ENCODE measurements at places on chromosomes 3 and 15. TPM values are rescaled to one million over a fixed set of nuclear protein-coding genes. Genes with fewer than 3 reads are reported as not detected.

- DNase-seq: no peak
These were observed 1.2 kb downstream of the HAUS2 start for GRCh38 chr15:42549741-42550392.

DNA sequence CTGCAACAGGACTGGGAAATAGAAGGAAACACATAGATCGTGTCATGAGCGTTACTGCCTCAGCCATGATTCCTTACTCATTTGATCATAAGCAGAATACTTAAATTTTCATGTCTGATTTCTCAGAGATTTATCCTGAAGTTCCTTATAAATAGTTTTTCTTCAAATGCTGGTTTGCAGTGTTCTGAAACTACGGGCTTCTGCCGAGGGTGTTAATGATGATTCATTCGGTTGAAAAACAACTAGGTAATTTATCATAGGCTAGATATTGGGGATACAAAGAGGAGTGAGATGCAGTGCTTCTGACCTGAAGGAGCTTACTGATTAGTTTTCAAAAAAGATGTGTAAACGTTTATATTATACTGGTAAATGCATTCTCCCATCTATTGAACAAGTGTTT is 428.9 kb downstream of the NLGN1 start:
- no peak for DNase-seq

DNA sequence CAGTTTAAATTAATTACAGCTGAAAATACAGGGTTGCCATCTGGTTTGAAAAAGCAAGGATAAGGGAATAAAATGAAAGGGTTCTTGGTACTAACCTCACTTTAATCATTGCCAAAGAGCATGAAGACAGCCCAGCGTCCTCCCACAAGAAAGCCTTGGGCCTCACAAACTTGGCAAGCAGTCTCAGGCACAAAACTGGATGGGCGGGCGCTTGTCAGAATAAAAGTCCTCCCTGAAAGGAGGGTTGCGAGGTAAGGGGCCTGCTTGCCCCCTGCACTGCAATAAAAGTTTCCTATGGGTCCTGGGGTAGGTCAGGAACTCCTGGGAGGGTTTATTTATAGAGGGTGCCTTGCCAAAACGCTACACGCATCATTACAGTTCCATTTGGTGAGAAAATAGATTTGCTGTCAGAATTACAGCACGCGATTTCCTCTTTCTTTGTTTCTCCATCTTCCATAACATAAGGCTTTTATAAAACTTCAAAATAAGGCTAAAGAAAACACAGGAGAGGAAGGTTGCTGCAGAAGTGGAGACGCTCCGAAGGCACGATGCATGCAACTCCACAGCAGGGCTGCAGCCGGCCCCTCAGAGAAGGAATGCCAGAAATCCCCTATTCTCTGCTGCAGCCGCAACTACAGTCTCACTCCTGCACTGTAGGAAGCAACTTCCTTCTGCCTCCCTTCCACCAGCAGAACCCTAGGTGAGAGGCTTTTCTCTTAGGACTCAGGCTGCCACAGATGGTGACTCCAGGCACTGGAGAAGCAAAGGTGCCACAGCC is 61.3 kb downstream of the VGLL4 start:
- DNase-seq: no peak

GRCh38 chr15:63601704-63602185 is 4.6 kb downstream of the FBXL22 start:
- DNase-seq: no peak

DNA sequence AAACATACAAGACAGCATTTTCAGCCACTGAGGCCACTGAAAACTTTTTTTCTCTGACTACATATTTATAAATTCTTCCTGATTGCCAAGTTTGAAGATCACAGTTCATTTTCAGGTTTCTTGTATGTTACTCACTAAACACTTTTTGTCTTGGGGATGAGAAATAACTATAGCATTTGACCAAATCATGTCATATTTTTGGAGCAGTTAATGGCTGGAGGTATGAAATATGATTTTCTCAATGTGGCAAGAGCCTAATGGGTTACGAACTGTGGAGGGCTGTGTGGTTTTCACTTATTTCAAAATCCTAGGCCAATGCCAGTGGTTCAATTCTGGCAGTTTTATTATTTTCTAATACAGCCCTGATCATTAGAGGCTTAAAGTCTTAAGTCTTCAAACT is 64.4 kb downstream of the USP13 start:
- no peak for DNase-seq

- DNase-seq: no peak
These were observed 42.0 kb upstream of the SKOR1 start for GRCh38 chr15:67783303-67783702.

DNA sequence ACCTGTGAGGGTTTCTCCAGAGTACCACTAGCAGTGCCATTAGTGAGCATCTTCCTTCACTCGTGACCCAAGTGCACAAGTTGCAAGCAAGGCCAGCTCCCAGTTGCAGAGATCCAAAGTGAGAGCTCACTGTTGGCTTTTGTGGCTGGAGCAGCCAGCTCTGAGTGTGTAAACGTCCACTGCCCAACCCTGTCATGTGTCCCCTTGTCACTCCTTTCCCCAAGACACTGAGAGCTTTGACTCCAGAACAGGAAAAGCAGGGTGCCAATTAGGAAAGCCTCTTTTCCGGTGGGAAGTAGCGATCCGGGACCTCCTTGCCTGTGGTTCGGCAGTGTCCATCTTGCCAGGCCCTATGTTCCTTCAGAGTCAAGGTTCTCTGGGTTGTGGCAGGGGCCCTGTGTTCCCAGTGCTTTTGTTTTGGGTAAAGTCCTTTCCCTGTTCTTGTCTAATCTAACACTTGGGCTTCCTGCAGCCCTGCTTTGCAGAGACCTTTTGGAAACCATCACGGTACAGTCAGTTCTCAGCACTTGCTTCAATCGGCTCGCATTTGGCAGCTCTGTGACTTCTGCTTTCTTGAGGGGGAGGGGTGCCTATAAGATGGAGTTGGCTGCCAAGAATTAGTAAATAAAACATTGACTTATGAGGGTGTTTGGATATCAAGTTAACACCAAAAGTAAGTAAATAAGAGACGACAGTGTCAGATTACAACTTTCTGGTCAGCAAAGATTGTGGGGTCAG is 90.5 kb downstream of the DNASE1L3 start:
- peak; percentile 34 for DNase-seq

GRCh38 chr15:85980946-85981345 is 98.7 kb upstream of the AGBL1 start:
- no peak for DNase-seq

GRCh38 chr3:13081603-13082360 is 8.6 kb upstream of the IQSEC1 start:
- DNase-seq: no peak

DNA sequence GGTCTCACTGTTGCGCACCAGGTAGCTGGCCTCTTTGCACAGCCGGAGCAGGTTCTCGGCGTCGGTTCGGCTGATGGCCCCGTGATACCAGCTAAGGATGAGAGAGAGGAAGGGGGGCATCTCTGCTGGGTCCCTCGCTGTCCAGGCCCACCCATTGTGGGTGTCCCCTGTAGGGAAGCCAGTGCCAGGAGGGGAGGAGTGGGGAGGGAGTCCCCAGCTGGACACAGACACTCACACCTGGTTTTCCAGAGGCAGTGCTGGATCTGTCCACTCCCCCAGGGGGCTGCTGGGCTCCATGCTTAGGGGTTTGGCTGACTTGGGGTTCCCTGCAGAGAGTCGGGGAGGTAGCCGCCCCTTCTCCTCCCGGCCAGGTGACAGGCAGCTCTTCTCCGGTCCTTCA is 15.9 kb downstream of the SHF start:
- DNase-seq: no peak

DNA sequence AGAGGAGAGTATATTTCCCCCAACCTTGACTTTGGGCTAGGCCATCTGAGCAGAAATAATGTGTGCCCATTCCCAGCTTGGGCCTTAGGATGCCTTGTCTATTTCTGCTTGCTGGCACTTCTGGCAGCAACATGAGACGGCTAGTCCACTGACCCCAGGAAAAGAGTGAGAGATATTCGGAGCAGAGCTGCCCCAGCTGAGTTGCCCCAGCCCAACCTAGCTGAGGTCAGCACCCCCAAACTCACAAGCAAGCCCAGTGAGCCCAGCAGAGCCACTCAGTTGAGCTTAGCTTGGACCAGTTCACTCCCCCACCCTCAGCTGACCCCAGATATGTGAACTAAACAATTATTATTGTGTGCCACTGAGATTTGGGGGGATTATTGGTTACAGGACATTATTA is 20.2 kb downstream of the ITGA11 start:
- no peak for DNase-seq

GRCh38 chr15:94353488-94353820 is 122.1 kb downstream of the MCTP2 start:
- no peak for DNase-seq

DNA sequence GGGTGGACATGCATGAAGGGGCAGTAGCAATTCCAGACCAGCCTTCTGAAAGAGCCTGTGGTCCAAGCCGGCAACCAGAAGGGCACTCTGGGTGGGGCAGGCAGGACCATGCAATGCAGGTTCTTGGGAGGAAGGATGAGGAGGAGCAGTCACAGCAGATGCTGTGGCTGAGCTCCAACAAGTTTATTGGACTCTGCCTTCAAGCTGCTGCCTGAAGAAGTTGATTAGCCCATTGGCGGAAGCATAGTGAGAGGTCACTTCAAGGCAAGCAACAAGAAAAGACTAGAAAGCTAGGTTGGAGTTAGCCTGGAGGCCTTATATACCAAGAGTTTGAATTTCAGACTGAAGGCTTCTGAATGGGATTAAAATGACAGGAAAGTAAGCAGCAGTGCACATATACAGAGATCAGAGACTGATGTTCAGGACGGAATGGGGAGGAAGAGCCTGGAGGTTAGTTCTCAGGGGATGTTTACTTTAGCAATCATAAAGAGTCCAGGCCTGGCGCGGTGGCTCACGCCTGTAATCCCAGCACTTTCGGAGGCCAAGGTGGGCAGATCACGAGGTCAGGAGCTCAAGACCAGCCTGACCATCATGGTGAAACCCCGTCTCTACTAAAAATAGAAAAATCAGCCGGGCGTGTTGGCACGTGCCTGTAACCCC is 39.9 kb downstream of the SFMBT1 start:
- DNase-seq: no peak

GRCh38 chr15:68515371-68516095 is 63.3 kb upstream of the CORO2B start:
- DNase-seq: no peak

GRCh38 chr3:176351408-176351807 is 845.9 kb downstream of the TBL1XR1 start:
- no peak for DNase-seq

DNA sequence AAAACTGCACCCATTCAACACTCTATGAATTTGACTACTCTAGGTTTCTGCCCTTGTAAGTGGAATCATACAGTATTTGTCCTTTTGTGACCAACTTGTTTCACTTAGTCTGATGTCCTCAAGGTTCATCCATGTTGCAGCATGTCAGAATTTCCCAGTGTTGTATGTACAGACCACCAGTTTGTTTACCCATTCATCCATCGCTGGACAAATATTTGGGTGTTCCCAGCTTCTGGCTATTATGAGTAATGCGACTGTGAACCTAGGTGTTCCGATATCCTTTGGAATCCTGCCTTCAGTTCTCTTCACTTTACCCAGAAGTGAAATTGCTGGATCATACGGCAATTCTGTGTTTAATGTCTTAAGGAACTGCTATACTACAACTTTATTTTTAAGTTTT is 12.6 kb downstream of the RPL32 start:
- no peak for DNase-seq

- no peak for DNase-seq
These were observed 228.7 kb downstream of the WDR72 start for GRCh38 chr15:53530761-53531160.

SLC2A2 gene
- polyA plus RNA-seq: 9.7 TPM

IL12A gene
- 0.88 TPM for polyA plus RNA-seq

SLC15A2 gene
- polyA plus RNA-seq: 13.7 TPM

TLR9 gene
- 0.17 TPM for polyA plus RNA-seq

GAP43 gene
- polyA plus RNA-seq: 0.54 TPM

OSTN gene
- polyA plus RNA-seq: 7.6 TPM

DLL4 gene
- 8.4 TPM for polyA plus RNA-seq

GLDN gene
- 0.18 TPM for polyA plus RNA-seq

IL5RA gene
- polyA plus RNA-seq: 0.49 TPM
